Mammary epithelial cell (primary cell): ENCODE measurements at places on chromosomes 13 and 19.

DNA sequence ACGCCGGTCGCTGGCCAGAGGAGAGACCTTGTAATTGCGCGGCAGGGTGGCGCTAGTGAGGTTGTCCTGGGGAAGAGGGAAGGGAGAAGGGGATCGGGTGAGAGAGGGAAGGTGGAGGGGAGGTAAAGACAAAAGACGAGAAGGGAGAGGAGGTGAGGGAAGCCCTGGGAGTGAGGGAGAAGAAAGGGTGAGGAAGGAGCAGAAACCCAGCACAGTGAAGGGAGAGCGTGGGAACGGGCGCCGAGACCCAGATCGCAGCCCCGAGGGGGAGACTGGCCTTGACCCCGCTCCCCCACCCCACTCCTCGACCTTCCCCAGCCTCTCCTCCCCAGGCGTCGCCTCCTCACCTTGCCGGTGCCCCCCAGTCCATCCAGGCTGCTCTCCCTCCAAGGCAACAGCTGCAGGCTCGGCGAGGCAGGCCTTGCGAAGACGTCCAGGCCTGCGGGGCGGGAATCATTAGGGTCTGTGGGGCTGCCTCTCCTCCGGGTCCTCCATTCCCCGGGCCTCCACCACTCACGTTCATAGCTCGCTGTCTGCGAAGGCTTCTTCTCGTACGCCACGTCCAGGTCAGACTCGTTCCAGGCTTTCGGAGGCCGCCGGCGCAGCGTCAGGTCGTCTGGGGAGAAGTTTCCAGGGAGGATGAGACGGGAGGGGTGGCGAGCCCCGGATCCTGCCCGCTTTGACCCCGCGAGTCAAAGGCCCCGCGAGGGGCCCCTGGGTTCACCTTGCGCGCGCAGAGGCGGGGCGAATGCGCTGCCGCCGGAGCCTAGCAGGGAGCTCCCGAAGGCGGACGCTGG is 8.8 kb downstream of the PPP1R13L start:
- DNase-seq, result no peak

GRCh38 chr19:45528149-45528743 is 21.0 kb downstream of the VASP start:
- DNase-seq, result peak; percentile 72

DNA sequence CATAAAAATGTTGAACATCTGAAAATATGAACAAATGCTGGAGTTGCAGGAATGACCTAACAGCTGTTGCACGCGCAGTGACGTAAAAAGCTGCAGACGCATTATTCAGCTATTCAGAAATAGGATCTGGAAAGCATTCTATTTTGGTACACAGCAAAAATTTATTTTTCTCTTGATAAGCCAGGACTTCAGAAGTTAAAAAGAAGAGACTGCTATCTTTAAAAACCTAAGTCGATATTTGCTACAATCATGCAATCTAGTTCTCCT is 36.9 kb upstream of the STARD13 start:
- no peak for DNase-seq

- no peak for DNase-seq
Measured at GRCh38 chr13:60312851-60313505, 84.0 kb upstream of the TDRD3 start.

DNA sequence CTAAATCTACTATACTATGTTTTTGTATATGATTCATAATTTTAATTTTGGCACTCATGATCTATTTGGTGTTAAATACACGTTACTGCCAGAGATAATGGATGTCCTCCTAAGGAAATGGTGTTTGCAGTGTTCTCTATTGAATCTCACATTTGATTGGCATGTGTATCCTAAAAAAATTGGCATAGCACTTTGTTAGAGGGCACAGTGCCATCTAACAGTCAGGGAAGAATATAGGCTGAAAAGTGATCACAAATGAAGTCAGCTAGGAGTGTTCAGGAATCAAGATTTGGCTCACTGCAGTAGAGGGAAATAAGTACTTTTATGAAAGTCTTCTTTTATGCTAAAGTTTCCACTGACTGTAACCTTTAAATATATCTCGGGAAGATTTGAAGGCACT is 624.6 kb downstream of the GPC6 start:
- DNase-seq, result no peak
